ENCODE measurements at places on chromosomes 12 and 14.

DNA sequence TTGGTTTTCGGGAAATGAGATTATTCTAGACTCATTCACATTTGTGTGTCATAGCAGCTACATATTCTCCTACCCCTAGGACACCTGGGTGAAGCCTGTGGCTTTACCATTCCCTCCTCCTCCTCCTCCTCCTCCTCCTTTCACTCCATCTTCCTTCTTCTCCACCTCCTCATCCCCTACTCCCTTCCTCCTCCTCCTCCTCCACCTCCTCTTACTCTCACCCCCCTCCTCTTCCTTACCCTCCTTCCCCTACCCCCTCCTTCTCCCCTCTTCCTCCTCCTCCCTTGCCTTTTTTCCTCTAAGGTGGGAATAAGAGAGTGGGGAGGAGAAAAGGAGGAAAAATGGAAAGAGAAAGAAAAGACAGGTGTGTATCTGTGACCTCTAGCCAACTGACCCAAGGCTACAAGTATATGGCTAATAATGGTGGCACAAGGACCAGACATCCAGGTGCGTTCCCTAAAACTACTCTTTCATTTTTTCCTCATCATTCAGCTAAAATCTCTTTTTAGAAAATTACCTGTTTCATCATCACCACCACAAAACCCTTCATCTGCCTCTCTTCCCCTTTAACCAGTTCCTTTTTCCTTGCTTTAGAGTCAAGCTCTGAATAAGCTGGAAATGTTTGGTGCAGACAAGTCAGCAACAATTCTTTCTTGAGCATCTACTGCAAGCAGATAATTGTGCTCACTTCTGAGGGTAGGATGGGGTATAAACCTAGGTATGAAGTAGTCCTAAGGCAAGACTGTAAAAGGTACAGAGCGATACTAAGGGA is 149.8 kb upstream of the FOXN3 start:
- DNase-seq = no peak

GRCh38 chr14:51805541-51805940 is 54.9 kb upstream of the GNG2 start:
- no peak for DNase-seq

GRCh38 chr12:6772331-6772695 is at the start of gene LAG3:
Gene LAG3 (plus strand): TSS chr12:6772520. CDS start chr12:6772853, 333 bp downstream.
- peak; percentile 59 for DNase-seq

- DNase-seq = no peak
These were observed 61.8 kb downstream of the PLBD1 start for GRCh38 chr12:14505626-14506596.

DNA sequence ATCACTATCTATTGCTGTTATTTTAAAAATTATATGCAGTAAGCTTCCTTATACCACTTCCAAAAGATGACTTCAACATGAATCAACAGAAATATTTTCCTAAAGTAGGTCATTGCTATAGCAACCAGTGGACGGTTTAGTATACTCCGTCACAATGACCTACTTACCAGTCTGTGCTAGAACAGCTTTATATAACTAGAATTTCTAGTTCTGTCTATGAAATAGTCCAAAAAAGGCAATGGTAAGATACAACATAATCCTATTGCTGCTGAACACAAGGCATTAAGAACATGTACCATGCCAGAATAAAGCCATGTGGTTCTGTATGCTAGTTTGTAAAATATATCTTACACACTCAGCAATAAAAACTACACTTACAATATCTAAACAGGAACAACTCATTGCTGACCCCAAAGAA is 40.7 kb upstream of the MTERF2 start:
- DNase-seq = no peak

DNA sequence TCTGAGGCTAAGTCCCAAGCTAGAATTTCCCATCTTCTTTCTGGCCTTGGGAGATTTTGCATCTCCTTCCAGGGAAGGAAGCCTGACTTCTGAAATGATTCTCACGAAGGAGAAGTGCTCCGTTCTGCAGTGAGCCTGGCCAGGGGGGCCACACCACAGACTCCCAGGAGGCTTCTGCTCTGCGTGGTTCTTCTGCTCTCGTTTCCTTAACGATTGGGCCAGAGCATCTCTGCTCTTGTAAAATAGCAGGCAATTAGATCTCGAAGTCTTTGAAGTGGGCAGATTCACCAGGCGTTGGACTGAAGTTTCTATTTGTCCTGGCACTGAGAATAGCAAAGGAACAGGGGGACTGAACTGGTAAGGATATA is 6.7 kb upstream of the BATF start:
- no peak for DNase-seq

- no peak for DNase-seq
These were observed 90.3 kb downstream of the LMO3 start for GRCh38 chr12:16515666-16516065.

DNA sequence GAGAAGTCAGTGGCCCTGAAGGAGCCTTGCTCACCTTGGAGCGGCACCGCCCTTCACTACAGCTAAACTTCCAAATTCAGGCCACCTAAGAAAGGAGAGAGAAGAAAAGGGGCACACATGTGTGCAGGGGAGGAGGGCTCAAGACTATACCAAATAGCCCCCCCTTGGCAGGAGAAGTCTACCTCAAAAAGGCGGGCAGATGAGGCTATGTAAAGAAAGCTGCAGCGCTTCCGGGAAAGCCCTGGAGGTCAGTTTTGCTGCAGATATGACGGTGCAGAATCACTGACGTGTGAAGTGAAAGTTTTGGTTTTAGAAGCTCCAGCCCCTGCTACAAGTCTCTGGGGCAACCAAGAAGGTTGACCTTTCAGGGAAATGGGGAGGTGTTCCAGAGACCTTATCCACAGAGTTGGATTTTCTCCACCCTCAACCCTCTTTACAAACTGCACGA is 48.2 kb upstream of the PNMA1 start:
- peak; percentile 46 for DNase-seq

DNA sequence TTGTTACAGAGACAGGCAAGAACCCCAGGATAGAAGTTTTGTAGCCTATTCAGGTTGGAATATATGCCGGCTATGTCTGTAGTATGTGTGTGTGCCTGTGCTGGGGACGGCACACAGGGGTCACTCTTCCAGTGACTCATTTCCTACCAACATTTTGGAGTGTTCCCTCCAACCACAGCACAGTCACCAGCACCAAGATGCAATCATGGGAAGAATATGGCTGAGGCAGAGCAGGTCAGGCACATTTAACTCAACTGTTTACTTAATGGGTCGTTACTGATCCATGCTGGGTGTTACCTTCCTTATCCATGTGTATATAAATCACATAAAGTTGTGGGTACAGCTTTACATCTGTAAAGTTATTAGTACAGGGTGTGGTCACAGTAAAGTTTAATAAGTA is 178.3 kb downstream of the PRKD1 start:
- no peak for DNase-seq

GRCh38 chr12:40635141-40635731 is 57.0 kb upstream of the CNTN1 start:
- DNase-seq = no peak

GRCh38 chr12:48817873-48818830 is at the start of gene CACNB3:
Gene CACNB3 (plus strand): TSS chr12:48818496. CDS start chr12:48818930, 434 bp downstream.
- DNase-seq = peak; percentile 84

DNA sequence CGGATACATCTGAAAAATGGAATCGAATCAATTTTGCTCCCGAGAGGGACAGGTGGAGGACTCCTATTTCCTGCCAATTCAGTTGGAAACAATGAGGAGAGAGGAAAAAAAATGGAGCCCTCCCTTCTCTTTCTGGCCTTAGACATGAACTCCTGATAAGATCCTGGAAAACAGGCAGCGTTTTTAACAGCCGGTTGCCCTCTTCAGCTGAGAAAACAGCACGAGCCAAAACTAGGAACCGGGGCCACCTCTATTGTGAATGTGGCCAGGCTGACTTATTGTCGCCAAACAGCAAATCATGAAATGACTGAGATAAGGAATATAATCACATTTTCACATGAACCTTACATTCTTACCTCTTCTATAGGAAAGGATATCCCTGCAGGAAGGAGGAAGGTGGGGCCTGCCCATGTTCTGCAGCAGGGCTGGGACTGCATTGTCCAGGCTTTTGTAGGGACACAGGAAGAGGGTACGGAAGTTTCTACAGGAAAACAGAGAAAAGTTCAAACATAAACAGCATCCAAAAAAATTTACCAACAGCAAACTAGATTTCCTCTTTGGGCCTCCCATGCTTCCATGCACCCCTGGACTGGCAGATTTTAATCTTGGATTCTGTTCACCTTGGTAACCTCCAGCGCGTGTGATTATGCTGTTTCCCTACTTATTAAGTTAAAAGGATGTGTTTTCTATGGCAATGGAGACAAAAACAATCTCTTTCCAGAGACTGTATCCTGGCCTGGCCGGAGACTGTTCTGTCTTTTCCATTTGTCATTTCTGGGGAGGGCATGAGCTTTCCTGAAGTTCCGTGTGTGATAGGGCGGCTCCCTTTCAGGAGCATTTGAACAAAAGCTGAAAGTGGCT is 29.0 kb upstream of the ELK3 start:
- no peak for DNase-seq

All from activated naive CD4-positive, alpha-beta T cell treated with Interleukin-2 at 50 U/mL for 16 hours (primary cell).